ENCODE measurements at places on chromosomes 12 and 14.
A peak's percentile ranks its signal among the peaks of the same experiment; 100 is the strongest.

- peak; percentile 61 for DNase-seq
Measured at GRCh38 chr12:57242691-57243454, 8.1 kb downstream of the STAC3 start.

DNA sequence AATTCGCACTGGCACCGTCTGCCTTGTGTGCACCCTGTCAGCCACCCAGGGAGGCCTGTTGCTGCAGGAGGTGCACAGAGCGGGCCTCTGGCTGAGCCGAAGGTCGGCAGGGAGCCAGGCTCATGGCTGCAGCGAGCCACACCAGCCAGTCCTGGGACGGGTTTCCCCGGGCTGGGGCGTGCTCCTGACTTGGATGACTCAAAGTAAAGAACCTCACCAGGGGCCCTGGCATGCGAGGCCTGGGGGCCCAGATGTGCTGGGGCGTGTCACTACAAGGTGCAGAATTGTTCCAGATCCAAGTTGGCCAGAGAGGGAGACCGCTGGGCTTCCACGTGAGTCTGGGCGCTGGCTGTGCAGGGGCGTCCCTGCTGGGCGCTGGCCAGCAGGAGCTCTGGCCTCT lies 34.5 kb downstream of the FBRSL1 start:
- peak; percentile 24 for DNase-seq

- DNase-seq, result no peak
Measured at GRCh38 chr12:45216983-45217485, 1.1 kb downstream of the ANO6 start.

- DNase-seq, result peak; percentile 75
Measured at GRCh38 chr14:95255487-95255886, 64.2 kb downstream of the CLMN start.

DNA sequence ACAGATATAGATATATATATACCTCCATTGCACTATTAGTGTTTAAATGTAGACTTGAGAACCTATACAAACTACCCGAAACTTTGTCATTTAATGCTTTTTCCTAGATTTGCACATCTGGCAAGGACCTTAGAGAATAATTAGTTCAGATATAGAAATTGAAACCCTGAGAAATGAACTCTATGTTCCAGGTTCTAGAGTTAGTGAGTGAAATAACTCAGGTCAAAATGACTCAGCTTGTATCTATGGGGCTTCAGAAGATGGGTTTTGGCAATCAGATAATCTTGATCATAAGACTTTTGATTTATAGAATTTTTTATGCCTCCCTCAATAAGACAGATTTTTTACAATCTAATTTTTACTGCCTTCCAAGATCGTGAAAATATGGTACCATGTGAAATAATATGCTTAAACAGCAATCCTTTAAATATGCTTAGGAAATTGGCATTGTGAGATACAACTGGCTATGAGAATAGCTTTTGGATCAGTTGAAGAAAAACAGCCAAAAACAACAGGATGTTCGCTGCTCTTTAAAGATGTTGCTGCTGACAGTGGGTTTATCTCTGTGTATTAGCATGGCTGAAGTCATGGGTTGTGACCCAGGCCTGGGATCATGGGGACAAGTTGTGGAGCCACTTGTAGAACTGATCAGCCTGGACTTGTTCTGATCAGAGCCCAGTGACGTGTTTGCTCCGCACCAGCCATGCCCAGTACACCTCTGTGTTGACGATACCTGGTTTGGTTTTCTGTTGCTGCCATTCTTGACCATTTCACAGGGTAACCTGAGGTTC lies 63.6 kb downstream of the TTLL5 start:
- DNase-seq, result no peak

GRCh38 chr12:75894965-75895754 lies 136.4 kb downstream of the PHLDA1 start:
- no peak for DNase-seq

GRCh38 chr12:11133816-11134215 lies 628 bp downstream of the TAS2R30 start:
- no peak for DNase-seq

DNA sequence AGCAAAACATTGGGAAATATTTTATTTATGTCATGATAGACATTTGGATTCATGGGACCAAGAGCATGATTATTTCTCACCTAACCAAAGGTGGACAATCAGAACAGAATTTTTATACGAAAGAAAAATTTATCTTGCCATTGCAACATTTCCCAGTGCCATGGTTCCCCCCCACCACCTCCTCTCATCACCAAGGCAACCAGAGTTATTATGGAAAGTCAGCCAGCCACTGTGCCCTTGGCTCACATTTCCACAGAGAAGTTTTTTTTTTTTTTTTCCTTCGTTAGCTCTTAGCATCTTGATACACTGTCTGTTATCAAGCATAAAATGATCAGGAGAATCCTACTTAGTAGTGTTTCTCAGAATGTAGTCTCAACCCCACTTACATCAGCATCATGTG lies 176.4 kb upstream of the TMTC1 start:
- DNase-seq, result no peak

- DNase-seq, result no peak
Measured at GRCh38 chr14:61611880-61612630, 83.3 kb upstream of the HIF1A start.

GRCh38 chr12:95411466-95411865 lies 62.5 kb upstream of the METAP2 start:
- no peak for DNase-seq

GRCh38 chr12:47131011-47131410 lies 51.3 kb upstream of the AMIGO2 start:
- no peak for DNase-seq

GRCh38 chr14:90137807-90138206 lies 76.0 kb downstream of the KCNK13 start:
- DNase-seq, result no peak

DNA sequence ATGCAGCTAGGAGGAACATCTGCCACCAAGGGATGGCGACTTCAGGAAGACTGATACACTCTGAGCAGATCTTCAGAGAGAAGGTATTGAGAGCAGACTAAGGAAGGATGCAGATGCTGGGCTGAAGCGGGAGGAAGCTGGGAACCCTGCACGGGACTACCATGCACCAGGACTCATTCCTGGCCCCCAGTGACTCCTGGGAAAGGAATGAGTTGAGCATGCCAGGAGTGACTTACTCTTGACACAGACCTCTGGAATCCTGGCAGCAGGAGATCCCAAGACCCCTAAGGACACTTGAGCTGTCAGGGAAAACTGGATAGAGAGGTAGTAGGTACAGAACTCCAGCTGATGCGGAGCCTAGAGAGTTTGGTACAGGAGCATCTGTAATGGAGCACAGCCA lies 336.1 kb downstream of the RPS29 start:
- DNase-seq, result no peak

All from NCI-H460 (cell line).